Stimulated activated CD8-positive, alpha-beta memory T cell treated with anti-CD3 and anti-CD28 coated beads, Interleukin-7, amount 100 ng/mL, for 1 hour (primary cell): ENCODE measurements at places on chromosomes 7 and 10.

- DNase-seq = no peak
Measured at GRCh38 chr7:129494041-129494440, 8.3 kb upstream of the SMKR1 start.

GRCh38 chr7:70014472-70015177 lies 416.4 kb downstream of the AUTS2 start:
- no peak for DNase-seq

GRCh38 chr7:75667938-75668337 lies 70.8 kb downstream of the HIP1 start:
- no peak for DNase-seq

DNA sequence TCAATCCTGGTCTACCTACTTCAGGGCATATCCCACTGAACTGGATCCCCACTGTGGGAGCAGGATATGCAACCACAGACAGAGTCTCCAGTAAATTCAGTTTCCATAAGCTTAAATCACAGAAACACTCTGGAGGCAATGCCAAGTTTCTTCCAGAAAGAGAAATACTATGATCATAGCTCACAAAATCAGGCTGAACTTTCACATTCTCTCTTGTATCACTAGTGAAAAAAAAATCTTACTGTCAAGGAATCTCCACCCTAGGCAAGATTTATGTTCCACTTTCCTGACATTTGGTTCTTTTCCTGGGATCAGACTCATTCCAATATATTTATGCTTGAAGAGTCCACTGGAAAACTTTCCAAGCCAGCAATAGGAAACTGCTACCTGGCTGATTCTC lies 749.0 kb downstream of the SUGCT start:
- no peak for DNase-seq

- no peak for DNase-seq
Measured at GRCh38 chr10:72694476-72695369, 2.8 kb downstream of the MCU start.

DNA sequence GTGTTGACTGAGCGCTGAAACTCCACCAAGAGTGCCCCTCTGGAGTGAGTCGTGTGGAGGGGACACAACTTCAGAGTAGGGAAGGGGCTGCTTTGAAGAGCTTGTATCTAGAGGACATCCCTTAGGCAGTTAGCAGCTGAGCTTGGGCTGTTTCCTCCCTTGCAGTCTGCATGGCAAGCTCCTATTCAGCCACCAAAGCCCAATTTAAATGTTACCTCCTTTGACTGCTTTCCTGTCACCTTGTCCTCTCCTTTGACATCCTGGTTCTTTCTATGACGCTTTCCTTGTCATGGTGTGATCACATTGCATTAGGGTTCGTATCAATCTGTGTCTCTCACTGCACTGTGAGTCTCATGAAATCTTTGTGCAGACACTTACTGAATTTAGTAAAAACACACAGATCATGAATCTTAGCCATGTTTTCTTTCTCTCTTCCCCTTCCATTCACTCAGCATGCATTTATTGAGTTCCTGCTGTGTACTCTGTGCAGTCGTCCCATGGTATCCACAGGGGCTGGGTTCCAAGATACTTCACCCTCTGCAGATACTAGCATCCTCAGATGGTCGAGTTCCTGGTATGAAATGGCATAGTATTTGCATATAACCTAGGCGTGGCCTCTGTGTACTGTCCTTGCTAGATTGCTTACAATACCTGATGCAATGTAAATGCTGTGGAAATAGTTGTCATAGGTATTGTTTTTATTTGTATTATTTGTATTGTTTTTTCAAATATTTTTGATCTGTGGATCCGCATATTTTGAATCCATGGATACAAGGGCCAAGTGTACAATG lies 228.5 kb downstream of the CCDC3 start:
- no peak for DNase-seq

DNA sequence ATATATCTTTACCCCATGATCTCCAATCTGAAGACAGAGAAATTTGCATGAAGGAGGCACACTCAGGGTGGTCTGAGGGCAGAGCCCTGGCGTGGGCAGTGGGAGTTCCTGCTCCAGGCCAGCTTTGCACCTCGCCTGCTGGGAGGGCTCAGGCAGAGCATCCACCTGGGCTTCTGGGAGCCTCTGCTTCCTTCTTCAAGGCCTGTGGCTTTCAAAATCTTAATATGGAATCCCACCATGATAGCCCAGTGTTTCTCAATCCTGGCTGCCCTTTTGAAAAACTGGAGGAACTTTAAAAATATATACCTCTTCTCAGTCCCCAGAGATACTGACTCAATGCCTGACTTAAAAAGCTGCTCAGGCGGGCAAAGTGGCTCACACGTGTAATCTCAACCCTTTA lies 36.7 kb upstream of the PSAP start:
- DNase-seq = no peak

DNA sequence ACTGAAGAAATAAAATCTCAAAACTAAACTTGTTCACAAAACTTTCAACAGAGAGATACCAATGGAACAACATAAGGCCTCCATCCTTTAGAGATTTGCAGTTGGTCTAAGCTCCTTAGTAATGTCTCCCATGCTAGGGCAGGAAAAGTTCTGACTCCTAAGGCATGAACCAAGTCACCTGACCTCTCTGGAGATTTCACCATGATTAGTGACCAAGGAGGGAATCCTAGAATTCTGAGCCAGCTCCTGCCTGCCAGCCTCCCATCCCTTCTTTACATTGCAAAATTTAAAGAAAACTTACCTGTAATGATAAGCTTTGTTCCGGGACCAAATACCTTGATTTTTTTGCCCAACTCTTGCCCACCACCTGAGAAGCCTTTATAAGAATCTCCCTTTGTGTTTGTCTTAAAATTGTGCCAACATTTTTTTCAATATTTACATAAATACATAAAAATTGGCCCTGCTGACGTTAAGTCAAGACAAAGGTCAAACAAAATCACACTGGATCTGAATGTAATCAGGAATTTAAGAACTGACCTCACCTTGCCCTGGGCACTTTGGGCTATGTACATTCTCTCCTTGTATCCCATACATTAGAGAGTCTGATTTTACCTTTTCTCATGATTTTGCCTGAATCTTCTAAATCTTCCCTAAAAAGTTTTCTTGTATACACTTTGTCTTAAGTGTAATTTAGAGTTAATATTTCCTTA lies at the start of gene TARP:
Gene TARP, minus strand, starts transcription at position 351 of the 710 bp plus-strand sequence.
- DNase-seq = no peak

GRCh38 chr10:126898460-126898859 lies 6.8 kb upstream of the DOCK1 start:
- DNase-seq = no peak

GRCh38 chr10:21668831-21669230 lies 134.8 kb downstream of the MLLT10 start:
- DNase-seq = no peak

DNA sequence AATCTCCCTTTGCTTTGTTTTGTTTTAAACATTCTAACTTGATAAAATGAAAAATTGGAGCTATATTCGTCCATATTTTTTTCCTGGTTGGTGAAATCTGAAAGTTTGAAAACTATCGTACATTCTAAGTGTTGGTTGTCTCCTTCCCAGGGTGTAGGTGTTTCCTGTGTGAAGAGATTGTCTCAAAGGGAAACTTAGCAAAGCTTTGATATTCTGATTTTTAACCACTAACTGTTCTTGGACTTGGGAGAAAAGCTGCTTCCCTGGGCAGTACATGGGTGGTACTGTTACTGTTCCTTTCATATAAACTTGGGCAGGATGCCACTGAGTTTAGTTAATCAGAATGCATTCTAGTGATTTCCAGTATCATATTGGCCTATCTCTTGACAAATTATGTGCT lies 253.5 kb upstream of the LRGUK start:
- DNase-seq = no peak

- no peak for DNase-seq
Measured at GRCh38 chr10:123559823-123560092, 106.4 kb upstream of the GPR26 start.

GRCh38 chr10:56370217-56371113 lies 9.4 kb upstream of the ZWINT start:
- DNase-seq = no peak

DNA sequence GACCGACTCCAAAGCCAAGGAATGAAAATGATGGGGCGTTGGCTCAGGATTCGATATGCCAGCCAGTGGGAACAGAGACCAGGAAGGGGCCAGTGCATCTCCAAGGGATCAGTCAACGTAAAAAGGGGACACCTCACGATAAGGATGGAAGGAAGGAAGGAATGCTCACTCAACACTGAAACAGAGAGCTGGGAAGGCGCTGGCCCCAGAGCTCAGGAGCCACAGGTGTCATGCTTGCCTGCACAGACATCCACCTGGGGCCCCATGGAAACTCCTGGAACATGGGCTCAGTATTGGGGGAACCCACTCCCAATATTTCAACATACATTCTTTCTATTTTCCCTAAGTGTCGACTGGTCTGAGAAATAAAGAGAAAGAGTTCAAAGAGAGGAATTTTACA lies 5.3 kb downstream of the MMRN2 start:
- no peak for DNase-seq

DNA sequence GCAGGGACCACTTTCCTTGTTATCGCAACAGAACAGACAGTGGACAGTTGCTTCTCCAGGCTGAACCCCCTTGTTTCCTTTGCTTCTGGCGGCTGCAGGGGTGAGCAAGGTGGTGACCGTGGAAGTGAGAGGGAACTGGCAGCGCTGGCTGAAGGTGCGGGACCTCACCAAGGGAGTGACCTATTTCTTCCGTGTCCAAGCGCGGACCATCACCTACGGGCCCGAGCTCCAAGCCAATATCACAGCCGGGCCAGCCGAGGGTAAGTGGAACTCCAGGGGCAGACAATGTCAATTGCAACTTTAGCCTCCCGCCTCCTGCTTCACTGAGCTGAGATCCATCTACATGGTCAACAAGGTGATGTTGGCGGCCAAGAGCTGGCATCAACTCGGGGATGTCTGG lies 462.1 kb upstream of the FOXK1 start:
- DNase-seq = no peak

DNA sequence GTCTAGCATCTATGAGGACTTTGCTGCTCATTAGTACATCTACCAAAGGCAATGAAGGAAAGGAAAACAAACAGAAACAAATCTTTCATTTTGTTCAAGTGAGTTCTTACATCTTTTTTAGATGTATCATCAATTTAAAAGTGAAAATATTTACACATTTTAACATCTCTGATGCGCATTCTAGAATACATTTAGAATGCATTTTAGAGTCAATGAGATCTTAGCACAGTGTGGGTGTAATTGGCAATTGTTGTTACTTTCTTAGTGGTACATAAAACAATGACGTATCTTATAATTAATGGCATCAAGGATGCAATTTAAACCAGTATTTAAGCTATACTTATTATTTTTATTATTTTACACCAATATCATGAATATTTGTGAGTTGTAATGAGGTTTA lies 51.4 kb downstream of the TPK1 start:
- DNase-seq = no peak

DNA sequence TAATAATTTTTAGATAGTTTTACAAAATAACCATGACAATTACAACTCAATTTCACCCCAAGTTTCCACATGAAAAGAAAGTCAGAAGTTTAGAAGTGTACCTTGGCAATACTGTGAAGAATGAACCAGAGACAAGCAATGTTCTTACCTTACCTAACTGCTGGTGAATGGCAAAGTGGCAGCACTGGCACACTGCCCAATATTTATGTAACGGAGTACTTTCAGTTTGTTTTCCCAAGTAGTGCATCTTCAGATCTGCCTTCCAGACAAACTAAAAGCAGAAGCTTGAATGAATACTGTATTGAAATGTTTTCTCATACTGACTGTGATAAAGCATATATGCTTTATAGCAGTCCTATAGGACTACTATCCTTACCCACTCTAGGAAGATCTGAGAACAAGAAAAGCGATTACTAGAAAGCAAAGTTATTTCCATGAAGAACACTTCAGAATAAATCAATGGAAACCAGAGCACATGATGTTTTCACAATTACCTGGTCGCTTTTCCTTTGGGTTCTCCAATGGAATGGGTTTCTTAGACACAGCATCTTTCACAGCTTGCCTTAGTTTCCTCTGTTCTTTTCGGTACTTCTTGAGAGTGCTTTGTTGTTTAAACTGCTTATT lies 1.5 kb downstream of the NOC3L start:
- no peak for DNase-seq

DNA sequence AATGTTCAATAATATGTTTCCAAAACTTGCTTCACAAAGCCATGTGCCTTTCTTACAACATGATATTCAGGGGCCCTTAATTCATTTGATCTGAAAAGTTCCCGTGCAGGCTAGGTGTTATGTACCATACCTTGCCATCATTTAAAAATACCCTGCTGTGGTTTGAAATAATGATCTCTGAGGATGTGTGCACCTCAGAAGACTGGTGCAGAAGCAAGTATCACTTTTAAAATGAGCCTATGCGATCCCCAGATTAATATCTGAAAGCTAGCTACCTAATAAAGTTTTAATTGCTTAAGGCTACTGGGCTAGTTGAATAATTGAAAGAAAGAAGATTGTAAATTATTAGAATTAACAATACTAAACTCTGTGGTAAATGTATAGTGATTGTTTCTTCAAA lies 262.4 kb downstream of the CDK14 start:
- no peak for DNase-seq

DNA sequence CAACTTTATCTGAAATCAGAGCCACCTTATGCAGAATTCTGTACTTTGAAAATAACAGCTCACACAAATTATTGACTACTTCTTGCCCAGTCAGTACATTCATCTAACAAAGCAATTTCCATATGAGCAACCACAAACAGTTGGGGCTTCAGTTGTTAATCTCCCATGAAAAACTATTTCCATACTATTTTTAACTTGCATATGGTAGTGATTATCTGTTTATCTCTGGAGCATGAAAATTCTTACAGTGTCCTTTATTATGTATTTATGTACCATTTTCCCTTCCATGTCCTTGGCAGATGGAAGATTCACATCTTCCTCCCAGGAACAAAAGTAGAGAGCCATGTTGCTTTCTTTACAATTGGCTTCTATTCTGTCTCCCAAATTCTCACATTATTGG lies 285.7 kb downstream of the CRPPA start:
- DNase-seq = no peak

GRCh38 chr10:129849452-129849750 lies 114.7 kb downstream of the EBF3 start:
- no peak for DNase-seq

- no peak for DNase-seq
Measured at GRCh38 chr10:72303424-72304128, 29.9 kb downstream of the DDIT4 start.

DNA sequence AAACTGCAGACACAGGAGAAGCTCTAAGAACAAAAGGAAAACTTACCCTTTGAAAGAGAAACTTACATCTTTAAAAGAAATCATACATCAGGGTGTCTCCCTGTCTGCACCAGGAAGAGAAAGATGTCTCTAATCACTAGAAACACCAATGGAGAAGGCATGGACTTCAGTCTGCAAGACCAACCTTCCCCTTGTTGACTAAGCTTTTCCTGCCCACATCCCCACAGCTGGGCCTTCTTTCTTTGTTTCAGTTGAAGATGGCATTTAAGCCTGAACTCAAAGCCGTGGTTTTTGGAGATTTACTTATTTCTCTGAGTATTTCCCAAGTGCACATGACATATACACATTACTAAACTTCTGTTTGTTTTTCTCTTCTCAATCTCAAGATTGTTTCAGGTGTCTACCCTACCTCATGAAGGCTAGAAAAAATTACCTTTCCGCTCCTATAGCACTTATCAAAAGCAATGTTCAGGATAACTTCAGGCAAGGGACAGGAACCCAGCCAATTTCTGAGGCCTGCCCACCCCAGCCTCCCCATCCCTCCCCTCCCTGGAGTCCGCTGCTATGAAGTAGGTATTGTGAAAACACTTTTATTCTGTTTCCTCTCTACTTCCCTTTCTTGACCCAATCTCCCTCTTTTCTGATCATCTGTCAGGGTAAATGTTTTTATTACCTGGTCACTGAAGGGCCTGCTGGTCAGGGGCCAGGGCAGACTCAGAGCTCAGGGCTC lies 2.8 kb upstream of the SLC29A3 start:
- DNase-seq = no peak

- DNase-seq = no peak
Measured at GRCh38 chr10:101441541-101442455, 87.8 kb downstream of the BTRC start.
